Activated CD8-positive, alpha-beta memory T cell treated with anti-CD3 and anti-CD28 coated beads for 24 hours (primary cell): ENCODE measurements at places on chromosomes 2 and 18.

DNA sequence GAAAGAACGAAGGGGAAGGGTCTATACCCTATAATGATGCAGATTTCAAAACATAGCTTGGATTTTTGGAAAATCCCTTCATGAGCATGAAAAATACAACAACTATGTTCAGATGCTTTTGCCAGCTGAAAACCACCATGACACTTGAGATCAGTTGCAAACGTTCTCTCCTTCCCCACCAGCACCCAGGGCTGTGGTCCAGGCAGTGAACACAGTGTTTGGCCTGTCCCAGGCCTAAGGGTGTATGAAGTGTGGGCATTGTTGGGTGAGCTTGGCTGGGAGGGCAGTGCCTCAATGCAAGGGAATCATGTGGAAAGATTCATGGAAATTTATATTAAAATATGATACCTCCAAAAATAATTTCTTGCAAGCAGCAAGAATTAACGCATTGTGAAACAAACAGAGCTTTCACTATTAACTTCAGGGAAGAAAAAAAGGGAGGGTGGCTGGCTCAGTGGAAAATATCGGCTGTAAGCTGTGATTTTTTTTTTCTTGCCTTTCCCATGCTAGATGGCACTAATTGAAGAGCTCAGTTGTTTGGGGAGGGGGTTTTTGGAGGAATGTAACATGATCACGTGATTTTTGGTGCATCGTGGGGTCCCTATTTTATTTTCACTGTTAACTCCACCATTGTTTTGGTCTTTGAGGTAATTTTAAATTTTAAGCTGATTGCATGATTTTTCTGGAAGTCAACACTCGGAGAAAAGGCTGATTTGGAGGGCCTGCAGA lies 52.0 kb downstream of the CDC42EP3 start:
- DNase-seq, result no peak

GRCh38 chr18:72704202-72704601 lies 160.1 kb upstream of the CBLN2 start:
- DNase-seq, result no peak

DNA sequence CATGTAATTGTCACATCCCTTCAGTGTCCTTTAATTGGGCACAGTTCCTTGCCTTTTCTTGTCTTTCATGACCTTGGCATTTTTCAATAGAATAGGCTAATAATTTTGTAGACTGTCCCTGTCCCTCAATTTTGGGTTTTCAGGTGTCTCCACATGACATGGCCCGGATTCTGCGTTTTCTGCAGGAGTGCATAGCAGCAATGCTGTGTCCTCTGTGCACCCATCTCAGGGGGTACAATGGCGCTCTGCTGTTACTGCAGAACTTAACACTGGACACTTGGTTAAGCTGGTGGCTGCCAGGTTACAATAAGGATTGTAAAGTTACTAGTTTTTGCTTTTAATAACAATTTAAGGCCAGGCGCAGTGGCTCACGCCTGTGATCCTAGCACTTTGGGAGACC lies 51.3 kb downstream of the INPP5D start:
- DNase-seq, result no peak

DNA sequence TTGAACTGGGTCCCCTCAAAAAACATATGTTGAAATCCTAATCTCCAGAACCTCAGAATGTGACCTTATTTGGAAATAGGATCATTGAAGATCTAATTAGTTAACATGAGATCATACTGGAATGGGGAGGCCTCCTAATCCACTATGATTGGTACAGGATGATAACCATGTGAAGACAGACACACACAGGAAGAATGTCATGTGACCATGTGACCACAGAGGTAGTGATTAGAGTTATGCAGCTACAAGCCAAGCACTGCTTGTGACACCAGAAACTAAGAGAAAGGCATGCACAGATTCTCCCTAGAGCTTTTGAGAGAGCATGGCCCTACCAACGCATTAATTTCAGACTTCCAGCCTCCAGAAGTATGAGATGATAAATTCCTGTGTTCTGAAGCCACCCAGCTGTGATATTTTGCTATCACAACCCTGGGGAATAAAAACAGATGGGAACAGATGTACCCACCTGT lies 47.0 kb upstream of the TGIF1 start:
- DNase-seq, result no peak

DNA sequence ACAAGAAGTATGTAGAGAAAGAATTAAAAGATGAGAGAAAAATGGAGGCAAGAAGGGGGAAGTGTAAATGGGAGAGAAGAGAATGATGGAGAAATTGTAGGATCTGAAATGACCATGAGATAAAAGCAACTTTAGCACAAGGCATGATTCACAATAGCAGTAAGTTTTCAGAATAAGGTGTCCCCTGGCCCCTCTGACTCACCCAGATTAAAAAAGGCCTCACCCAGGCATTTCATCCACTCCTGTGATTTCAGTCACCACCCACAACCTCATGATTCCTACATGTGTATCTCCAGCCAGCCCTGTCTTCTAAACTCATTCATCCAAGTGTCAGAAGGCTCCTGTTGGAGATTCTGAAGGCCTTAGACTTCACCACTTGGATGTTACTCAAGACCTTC lies 56.6 kb downstream of the SP100 start:
- peak; percentile 60 for DNase-seq

- no peak for DNase-seq
These were observed 25.2 kb upstream of the CYTIP start for GRCh38 chr2:157468931-157469708.

- DNase-seq, result no peak
These were observed 210.0 kb upstream of the ZNF521 start for GRCh38 chr18:25561918-25562317.

DNA sequence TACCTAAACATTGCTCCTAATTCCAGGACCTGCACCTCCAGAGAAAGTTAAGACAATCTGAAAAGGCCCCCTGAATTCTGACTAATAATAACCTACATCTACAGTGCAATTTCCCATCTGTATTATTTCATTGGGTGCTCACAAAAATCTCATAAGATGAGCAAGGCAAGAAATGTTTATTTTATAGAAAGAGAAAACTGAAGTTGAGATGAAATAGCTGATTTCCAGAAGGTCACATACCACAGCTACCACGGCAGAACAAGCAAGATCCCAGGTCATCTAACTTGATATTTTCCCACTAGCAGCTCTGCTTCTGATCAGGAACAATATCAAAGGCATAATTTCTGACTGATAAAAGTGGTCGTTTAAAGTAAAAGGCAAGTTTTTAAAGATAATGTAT lies 105.8 kb upstream of the COL5A2 start:
- no peak for DNase-seq

DNA sequence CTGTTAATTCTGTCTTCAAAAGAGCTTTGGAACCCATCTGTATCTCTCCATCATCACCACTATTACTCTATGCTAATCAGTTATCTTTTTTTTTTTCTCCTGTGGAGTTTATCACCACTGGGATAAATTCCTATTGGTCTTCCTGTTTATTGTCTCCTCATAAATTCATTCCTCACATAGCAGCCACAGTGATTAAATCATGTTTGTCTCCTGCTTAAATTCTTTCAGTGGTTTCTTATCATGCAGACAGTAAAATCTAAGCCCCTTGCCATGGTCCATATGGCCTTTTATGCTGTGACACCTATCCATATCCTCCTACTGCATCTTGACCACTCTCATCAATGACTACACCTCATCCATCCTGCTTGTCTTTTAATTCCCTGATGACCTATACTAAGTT lies 239.8 kb upstream of the ZEB2 start:
- no peak for DNase-seq

GRCh38 chr18:2325308-2325849 lies 245.9 kb downstream of the METTL4 start:
- DNase-seq, result no peak

GRCh38 chr18:45891806-45892205 lies 66.3 kb downstream of the SIGLEC15 start:
- DNase-seq, result no peak

DNA sequence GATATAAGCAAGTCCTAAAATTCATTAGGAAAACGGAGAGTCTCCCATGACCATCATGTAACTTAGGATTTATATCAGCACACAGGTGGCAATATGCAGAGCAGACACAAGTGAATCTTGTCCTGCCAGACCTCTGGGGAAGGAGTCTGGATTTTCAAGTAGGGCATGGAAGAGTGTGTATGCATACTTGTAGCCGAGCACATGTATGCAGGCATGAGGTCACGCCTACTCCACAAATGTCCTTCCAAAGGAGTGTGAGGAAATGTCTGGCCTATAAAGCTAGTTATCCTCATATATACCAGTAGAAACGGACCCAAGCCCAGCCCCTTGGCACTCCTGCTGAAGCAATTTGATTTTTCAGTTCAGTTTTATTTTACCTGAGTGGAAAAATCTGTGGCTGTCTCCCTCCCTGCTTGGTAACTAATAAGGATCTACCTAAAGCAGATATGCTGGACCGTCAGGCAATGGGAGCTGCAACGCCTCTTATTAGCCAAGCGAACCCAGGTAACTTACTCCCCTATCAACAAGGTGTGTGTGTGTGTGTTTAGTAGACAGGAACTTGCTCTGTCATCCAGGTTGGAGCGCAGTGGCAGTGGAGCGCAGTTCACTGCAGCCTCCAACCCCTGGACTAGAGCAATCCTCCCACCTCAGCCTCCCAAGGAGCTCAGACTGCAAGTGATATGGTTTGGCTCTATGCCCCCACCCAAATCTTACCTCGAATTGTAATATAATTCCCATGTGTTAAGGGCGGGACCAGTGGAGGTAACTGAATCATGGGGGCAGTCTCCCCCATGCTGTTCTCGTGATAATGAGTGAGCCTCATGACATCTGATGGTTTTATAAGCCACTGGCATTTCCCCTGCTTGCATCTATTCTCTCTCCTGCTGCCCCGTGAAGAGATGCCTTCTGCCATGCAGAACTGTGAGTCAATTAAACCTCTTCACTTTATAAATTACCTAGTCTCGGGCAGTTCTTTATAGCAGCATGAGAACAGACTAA lies 2.8 kb downstream of the STAT1 start:
- no peak for DNase-seq

DNA sequence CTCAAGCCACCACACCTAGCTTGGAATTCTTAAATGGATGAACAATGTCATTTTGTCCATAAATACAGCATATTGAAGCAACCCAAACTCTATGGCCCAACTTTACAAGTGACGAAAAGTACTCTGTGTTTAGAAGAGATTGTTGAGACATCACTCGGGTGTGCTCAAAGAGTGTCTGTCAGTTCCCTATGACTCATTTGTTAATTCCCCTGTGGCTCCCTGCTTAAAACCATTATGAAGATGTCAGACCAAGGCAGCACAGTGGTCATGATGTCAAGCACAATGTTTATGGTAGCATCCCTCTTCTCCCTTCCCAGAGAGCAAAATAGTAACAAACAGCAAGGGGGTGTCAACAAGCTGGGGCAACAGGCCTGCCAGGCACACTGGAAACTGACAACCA lies 3.0 kb downstream of the LYG1 start:
- DNase-seq, result no peak
